ENCODE measurements at places on chromosomes 11 and 22.
A peak's percentile ranks its signal among the peaks of the same experiment; 100 is the strongest.

GRCh38 chr11:35629511-35629910 lies 11.3 kb downstream of the FJX1 start:
- no peak for DNase-seq

DNA sequence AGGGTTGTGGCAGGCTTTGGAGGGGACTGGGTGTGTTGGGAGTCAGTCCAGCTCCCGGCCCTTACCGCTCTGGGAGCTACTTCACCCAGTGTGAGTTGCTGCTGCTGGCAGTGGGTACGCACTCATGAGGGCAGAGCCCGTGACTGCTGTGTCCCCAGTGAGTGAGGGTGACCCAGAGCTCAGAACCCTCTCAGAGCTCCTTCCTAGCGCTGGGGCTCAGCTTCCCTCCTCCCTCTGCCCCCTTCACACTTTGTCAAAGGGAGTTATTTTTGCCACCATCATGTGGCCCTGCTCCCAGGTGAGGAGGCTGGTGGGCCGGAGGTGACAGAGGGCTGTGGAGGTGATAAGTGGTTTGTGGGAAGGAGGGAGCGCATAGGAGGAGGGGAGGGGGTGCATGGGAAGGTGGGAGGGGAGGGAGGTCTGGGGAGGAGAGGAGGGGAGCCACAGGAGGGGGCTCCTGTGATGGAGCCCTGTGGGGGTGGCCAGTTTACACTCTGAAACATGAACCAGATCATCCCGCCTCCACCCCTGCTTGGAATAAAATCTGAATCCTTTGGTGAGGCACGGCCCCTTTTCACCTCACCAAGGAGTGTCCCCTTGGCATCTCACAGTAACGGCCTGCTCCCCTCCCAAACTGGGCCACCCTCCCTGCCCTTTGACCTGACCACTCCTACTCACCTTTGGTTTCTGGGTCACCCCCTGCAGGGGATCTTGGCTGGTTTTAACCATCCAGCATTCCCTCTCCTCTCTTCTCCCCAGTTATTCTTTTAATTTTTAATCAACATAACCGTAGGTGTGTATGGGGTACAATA lies 9.9 kb downstream of the NDUFV1 start:
- DNase-seq: no peak

GRCh38 chr11:97430877-97431276 lies 1041.1 kb downstream of the JRKL start:
- DNase-seq: no peak

GRCh38 chr11:72598906-72599305 lies 75.3 kb downstream of the PDE2A start:
- DNase-seq: no peak

GRCh38 chr11:73308003-73308960 lies at the start of gene ARHGEF17:
TSS of gene ARHGEF17 (plus strand) at chr11:73308276. CDS start at chr11:73308639, 363 bp downstream.
- DNase-seq: peak; percentile 18

GRCh38 chr11:10118865-10119264 lies 175.2 kb downstream of the SBF2 start:
- DNase-seq: no peak

GRCh38 chr11:12864316-12865156 lies 144.6 kb upstream of the RASSF10 start:
- DNase-seq: no peak

GRCh38 chr11:47373876-47374719 lies 4.2 kb downstream of the SPI1 start:
- peak; percentile 87 for DNase-seq

- DNase-seq: no peak
Measured at GRCh38 chr22:30310881-30311771, 15.6 kb downstream of the TBC1D10A start.

GRCh38 chr22:36510966-36511881 lies 4.4 kb upstream of the FOXRED2 start:
- peak; percentile 29 for DNase-seq

DNA sequence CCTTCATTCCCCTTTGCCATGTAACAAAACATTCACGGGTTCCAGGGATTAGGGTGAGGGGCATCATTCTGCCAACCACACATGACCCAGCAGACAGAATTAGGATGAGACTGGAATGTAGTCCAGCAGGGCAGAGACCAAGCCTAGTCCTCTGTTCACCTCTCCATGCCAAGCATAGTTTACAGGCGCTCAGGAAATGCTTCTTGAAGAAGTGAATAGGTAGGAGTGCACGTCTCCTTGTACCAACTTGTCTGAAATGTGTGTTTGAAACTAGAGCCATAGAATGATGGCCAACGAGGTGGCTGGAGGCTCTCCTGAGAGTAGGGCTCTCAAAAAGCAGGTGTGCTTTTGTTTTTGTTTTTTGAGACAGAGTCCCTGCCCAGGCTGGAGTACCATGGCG lies 8.2 kb downstream of the SPINDOC start:
- no peak for DNase-seq

DNA sequence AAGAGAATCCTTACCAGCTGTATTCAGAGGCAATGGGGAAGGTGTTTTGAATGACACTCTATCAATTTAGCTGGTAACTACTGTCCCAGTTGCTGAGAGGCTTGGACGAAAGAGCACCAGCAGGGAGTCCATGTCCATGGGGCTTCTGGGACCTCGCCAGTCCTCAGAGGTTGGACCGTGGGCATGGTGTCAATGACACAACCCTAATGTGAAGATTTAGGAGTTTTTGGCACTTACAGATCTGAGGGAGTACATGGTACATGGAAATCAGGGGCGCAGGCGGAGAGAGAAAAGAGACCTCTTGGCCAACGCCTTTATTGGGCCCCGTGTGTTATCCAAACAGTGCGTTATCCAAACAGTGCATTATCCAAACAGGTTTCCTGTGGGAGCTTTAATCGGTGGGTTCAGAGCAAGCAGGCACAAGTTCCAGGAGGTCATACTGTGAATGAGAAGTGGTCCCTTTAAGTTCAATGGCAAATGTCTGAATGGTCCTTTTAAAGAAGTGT lies 169.1 kb upstream of the B3GAT1 start:
- no peak for DNase-seq

DNA sequence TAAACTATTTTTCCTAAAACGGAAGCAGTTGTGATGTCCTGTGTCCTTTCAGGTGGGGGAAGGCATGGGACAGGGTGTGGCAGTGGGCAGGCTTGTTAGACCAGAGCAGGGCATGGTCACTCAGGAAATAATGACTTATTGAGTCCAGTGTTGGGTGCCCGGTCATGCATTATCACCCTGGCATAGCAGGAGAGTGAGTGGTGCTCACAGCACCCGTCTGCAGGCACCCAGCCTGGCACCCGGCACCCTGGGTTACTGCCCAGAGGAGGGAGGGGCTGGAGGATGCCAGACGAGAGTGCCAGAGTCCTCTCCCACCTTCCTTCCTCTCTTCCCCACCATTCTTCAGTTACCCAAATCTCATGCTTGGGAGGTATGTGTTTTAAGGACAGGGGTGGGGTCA lies 59.1 kb downstream of the ST3GAL4 start:
- DNase-seq: no peak

GRCh38 chr11:113496026-113496651 lies 20.9 kb upstream of the DRD2 start:
- no peak for DNase-seq

DNA sequence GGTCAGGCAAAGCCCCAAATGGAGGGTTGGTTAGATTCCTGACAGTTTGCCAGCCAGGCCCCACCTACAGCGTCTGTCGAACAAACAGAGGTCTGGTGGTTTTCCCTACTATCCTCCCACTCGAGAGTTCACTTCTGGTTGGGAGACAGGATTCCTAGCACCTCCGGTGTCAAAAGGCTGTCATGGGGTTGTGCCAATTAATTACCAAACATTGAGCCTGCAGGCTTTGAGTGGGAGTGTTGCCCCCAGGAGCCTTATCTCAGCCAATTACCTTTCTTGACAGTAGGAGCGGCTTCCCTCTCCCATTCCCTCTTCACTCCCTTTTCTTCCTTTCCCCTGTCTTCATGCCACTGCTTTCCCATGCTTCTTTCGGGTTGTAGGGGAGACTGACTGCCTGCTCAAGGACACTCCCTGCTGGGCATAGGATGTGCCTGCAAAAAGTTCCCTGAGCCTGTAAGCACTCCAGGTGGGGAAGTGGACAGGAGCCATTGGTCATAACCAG lies 4.7 kb upstream of the TTC36 start:
- no peak for DNase-seq

DNA sequence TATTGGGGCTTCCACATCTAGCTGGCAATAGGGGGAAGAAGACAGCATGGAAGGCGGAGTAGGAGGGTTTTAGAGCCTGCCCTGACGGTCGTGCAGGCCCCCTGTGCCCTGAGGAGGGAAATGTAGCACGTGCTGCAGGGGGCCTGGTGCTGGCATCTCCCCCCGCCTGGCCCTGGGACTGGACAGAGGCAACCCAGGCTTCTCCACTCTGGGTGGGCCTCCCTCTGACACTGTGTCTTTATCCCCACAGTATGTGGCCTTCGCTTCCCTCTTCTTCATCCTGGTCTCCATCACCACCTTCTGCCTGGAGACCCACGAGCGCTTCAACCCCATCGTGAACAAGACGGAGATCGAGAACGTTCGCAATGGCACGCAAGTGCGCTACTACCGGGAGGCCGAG lies 36.8 kb downstream of the KCNC1 start:
- no peak for DNase-seq

DNA sequence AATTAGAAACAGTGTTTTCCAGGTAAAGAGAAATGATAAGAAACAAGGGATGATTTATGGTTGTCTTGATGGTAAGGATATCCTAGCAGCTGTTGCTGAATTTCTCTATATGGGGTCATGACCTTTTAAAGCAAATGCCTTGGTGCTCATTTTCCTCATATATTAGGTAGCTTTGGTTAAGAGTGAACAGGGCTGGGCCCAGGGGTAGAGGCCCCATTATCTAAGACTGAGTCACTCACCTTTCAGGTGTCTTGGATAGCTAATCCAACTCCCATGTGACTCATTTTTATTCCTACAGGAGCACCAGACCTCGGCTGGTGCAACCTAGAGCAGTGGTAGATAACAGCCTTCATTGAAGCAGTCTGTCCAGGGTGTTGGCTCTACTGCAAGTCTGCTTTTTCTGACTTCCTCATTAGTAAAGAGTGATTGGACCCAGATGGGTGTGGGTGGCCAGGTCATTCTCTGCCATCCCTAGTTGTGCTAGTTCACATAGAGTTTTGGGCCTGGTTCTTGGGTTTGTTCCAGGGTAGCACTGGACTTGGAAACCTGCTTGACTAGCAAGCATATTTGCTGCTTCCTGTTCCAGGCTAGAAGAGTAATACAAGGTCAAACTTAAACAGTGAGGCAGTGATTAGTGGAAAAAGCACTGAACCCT lies 37.4 kb downstream of the CTNND1 start:
- DNase-seq: no peak

GRCh38 chr11:64379817-64380709 lies 21.1 kb downstream of the RPS6KA4 start:
- no peak for DNase-seq

GRCh38 chr11:104531894-104532293 lies 366.4 kb downstream of the CASP12 start:
- DNase-seq: no peak

DNA sequence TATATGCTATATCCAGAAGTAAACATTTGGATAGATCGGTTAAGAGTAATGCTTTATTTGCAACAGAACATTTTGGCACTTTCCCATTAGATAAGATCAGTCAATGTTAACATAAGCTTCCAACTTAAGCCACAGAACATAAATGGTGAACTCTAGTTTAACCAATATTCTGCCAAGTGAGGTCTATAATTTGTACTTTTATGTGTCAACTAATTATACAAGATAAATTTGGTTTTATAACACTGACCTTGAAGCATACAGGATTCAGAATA lies 23.5 kb upstream of the BLID start:
- no peak for DNase-seq

DNA sequence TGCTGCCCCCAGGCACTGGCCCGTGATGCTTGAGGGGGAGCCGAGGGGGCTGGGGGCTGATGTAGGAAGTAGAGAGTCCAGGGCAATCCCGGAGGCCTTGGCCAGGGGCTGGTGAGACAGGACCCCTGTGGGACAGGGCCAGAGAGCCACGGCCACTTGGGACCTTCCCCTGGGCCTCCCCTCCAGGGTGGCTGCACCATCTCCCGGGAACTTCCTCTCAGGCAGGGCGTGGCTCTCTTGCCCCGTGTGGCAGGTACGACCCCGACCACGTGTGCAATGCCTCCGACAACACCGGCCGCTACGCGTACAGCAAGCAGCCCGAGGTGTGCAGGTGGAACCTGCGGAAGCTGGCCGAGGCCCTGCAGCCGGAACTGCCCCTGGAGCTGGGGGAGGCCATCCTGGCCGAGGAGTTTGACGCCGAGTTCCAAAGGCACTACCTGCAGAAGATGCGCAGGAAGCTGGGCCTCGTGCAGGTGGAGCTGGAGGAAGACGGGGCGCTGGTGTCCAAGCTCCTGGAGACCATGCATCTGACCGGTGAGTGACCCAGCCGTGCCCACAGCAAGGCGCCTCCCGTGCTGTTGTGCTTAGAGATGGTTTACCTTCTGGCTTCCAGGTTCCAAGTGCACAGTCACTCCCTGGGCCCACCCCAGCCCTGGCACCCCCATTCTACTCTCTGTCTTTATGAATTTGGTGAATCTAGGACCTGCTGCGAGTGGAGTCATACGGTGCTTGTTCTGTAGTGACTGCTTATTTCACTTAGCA lies 9.7 kb downstream of the SELENOO start:
- DNase-seq: no peak

GRCh38 chr11:134512061-134512460 lies 100.0 kb upstream of the B3GAT1 start:
- DNase-seq: no peak

GRCh38 chr11:15865212-15865987 lies 490.9 kb downstream of the SOX6 start:
- no peak for DNase-seq

DNA sequence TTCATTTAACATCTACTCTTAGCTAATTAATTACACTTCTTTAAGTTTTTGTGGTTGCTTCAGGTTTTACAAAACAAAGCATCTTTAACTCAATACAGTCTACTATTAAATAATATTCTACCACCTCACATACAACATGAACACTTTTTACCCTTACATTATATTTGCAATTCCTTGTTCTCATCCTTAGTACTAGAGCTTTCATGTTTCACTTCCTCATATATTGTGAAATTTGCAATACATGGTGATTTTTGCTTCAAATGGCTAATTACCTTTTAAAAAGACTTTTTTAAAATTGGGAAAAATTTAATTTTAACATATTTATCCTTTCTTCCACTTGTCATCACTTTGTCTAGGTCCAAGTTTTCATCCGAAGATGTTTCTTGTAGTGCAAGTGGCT lies 37.5 kb downstream of the RSF1 start:
- DNase-seq: no peak

DNA sequence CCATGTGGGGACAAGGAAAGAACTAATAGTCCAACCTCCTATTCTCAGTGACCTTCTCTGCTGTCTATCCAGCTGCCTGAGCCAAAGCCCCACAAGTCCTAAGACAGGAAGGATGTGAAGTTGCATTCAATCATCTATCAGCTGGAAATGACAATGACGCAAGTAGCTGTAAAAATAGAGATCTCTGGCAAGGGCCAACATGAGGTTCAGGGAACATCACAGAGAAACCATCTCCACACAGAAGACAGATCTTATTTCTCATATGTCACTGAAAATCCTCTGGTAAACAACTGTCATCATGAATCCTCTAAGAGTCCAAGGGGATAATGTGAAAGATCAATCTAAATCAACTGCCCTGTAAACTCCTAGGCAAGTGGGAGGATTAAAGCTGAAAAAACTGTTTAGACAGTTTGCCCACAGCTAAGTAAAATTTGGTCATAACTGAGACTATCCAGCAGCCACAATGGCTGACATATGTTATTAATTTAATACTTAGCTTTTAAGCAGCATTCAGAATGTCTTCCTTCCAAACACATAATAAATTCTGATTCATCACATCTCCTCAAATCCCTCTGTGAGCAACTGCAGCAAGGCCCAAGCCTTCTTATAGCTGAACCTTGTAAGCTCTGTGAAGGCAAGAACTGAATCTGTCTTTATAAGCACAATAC lies 52.1 kb downstream of the ALG9 start:
- DNase-seq: no peak

Measured in stimulated activated CD4-positive, alpha-beta T cell treated with anti-CD3 and anti-CD28 coated beads, Interleukin-2, amount 100 ng/mL, for 48 hours (primary cell).